ENCODE measurements at places on chromosomes 5 and 9.

DNA sequence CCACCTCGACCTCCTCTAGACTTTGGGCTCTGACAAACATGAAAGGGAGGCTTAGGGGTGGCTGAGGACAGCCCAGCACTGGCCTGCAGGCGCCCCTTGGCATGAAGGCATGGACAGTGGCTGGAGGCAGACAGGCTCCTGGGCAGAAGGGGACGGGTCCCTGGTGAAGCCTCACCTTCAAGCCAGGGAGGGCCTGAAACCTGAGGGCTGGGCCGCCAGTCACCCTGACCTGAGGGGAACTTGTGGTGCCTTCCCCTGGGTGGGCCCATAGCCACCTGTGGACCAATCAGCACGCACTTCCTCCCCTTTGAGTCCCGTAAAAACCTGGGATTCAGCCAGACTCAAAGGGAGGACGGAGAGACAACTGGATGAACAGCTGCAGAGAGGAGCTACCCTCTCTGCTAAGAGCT, 90.4 kb upstream of the PUM3 start:
- no peak for DNase-seq

- DNase-seq: no peak
These were observed 51.4 kb downstream of the ACER2 start for GRCh38 chr9:19460243-19460642.

DNA sequence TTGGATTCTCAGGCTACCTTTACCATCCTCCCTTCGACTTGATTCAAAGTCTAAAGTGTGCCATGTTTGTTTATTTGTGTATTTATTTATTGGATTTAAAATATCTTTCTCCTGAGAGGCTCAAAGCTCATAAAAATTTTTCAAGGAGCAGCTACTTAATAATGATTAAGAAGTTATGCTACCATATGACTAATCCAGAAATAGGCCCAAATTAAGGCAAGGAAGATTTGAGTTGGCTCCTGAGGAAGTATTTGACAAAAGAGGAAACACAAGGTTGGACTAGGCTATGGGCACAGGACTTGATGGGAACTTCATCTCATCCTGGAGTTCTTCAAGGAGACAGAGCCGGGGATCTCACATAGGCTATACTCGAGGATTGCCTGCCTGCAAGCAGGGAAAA, 22.4 kb upstream of the PPP2CA start:
- DNase-seq: peak; percentile 35

DNA sequence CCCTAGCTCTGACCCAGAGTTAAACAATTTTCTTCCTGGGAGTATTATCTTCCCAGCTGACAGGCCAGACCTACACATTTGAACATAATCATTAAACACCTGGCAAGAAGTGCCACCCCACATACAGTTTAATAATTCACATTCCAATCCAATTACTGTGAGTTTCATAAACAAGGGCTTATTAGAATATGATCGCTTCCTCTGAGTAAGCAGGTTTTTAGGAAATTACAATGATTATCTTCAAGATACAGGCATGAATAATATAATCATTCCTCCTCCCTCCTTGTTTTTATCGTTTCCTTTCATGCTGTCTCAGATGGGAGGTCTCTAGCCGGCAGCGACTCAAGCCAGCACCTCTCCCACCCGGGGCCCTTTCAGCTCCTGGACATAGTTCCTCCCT, 15.8 kb upstream of the KIF4B start:
- no peak for DNase-seq

DNA sequence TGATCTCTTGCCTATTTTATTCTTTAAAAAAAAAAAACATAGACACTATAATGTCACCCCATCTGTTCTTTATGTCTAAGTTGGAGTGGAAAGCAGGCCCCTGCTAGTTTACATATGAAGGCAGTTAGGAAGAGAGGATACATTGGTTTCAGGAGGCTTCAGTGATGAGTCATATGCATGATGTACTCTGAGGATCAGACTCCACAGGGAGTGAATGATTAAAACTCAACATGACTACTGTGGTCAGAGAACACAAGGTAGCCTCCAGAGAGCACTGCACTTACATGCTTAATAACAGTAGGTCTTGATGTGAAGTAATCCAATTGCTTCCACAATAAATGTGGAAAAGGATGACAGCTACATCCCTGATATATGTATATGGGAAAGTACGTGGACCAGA, 22.7 kb upstream of the FSTL4 start:
- DNase-seq: peak; percentile 72

DNA sequence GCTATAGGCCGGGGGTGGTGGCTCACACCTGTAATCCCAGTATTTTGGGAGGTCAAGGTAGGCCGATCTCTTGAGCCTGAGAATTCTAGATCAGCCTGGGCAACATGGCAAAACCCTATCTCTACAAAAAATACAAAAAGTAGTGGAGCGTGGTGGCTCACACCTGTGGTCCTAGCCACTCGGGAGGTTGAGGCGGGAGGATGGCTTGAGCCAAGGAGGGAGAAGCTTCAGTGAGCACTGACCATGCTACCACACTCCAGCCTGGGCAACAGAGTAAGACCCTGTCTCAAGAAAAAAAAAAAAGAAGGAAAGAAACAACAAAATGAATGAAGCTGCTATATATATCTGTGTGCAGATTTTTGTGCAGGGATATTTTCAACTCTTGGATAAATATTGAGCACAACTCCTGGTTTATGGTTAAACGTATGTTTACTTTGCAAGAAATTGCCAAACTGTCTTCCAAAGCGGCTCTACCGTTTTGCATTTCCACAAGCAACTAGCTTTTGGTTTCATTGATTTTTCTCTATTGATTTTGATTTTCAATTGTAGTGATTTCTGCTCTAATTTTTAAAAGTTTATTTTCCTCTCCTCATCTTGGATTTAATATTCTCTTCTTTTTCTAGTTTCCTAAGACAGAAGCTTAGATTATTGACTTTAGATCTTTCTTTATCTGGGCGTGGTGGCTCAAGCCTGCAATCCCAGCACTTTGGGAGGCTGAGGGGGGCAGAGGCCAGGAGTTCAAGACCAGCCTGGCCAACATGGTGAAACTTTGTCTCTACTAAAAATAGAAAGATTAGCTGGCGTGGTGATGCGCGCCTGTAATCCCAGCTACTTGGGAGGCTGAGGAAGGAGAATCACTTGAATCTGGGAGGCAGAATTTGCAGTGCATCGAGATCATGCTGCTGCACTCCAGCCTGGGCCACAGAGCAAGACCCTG, 49.2 kb downstream of the SPIN1 start:
- no peak for DNase-seq

- DNase-seq: no peak
These were observed 35.5 kb upstream of the CREBRF start for GRCh38 chr5:173020643-173021042.

- peak; percentile 85 for DNase-seq
These were observed 275.0 kb downstream of the ARHGEF28 start for GRCh38 chr5:73901043-73901442.

DNA sequence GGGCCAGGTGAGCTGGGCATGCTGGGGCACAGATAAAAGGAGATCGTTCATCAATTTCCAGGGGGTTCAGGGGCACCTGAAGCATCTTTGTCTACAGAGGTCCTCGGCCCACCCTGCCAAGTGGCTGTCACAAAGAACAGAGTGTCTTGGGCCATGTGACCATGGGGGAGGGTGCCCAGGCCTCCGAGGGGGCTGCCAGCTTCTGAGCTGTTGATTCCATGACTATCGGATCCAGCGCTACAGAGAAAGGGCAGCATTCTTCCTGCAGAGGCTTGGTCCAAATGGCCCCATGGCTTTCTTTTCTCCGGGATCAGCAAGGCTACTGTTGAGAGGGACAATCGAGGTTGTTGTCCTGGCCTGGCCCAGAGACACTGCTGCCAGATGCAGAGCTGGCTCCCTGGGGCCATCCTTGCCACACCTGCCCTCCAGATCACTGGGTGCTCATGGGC, 289.2 kb downstream of the ZSWIM6 start:
- DNase-seq: no peak

DNA sequence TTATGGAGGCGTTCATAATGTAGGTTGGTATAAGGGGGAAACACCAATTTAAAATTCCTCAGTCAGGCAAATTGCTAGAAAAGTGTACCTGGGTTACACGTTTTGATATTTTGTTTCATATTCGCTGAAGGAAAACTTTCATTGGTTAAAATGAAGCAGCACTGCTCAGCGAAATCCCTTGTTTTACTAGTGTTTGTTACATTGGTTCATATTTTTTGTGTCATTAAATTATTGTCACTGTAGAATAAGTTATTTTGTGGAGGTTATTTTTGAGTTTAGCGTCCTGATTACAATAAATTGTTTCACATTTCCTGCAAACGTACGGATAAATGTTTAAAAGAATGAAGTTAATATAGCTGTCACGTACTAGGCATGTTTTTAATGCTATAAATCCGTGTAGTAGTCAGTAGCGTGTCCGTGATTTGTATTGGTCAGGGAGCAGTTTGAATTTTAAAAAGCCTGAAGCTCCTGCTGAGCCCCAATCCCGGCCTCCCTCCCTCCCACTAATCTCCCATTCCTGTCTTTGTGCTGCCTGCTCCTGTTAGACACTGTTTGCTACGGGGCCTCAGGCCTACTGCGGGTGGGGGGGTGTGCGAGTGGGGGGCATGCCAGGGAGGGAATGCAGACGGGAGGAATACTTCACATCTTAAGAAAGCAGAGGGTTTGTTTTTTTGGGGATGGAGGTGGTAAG, 2.0 kb downstream of the NIPBL start:
- peak; percentile 72 for DNase-seq

- DNase-seq: peak; percentile 33
These were observed 27.3 kb downstream of the NR6A1 start for GRCh38 chr9:124743686-124744348.

DNA sequence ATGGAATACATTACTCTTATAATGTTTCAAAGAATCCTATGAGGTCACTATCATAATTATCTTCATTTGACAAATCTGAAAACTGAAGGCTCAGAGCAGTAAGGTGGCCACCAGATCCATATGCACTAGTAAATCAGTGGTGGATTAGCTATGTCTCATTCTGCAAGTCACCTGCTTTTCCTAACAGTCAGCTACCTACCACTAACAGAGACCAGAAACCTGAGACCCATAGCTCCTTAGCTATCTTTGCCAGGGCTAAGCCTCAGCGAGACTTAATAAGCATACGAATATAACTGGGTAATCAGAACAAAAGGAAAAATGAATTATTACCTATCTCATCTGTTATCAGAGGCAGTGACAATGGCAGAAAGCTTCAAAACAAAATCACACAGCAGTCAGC, 118.7 kb downstream of the AUH start:
- DNase-seq: no peak

GRCh38 chr5:35317586-35317985, 87.3 kb upstream of the PRLR start:
- no peak for DNase-seq

- no peak for DNase-seq
These were observed 148.2 kb upstream of the LRRTM2 start for GRCh38 chr5:139023286-139023685.

GRCh38 chr9:37062336-37062735, 28.3 kb upstream of the PAX5 start:
- no peak for DNase-seq

- DNase-seq: peak; percentile 64
These were observed 187.9 kb downstream of the MAN2A1 start for GRCh38 chr5:109877670-109878045.

DNA sequence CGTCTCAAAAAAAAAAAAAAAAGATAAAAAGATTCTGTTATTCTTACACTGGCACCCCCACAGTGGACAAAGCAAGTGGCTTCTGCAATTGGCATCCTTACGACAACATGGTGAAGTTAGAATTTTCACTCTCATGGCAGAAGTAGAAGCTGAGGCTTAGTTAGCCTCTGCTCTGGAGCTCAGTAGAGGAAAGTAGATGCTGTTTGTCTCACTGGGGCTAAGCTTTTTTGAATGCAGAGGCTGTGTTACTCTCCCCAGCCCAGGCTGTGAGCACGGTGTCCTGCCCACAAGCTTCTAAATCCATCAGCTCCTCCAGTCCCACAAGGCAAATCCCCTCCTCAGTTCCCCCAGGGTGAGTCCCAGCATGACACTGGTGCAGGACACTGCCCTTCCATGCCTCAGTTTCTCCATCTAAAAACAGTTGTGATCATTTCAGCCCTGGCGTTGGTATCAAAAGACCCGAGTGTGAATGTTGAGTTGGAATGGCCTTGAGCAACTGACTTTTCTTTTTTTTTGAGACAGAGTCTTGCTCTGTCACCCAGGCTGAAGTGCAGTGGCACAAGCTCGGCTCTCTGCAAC, 22.6 kb upstream of the PHF19 start:
- DNase-seq: no peak

DNA sequence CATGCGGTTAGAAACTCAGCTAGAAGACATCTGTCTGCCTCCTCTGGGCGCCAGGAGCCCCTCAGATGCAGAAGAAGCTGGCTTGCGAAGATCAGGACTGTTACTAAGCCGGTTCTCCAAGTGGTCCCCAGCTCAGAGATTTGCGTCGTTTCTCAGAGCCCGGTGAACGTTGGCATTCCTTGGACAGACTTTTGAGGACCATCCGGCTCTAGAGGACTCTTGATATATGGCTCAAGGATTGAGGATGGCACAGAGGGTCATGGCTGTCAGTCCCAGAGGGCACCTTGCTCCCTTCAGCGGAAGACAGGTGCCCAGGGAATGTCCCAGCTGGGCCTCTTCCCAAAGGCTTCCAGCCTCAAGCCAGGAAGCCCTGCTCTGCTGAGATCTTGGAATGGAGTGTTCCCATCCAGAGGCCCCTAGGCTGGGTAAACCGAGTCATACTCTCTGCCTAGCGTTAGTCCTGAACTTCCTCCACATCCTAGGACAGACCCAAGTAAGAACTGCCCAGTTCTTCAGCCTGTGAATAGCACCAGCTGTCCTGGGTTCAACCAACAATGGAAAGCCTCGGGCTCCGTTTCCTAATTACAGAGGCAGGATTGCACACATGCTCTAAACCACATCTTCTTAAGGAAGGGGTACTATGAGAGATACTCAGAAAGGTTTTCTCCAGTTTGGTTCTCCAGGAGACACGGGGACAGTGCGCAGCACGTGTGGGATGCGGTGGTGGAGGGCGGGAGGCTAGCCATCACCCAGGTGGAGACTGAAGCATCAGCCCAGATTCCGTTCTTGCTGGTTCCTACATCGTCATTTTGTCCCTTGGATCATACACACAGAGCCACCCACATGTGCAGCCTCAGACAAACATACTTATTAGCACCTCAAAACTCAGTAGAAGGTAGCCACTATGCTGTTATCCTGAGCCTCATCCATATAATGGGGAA, 51.4 kb downstream of the ZNF354C start:
- no peak for DNase-seq

- DNase-seq: no peak
These were observed 82.8 kb upstream of the TAS2R1 start for GRCh38 chr5:9712911-9713310.

- DNase-seq: peak; percentile 90
These were observed 131.9 kb downstream of the UGCG start for GRCh38 chr9:112028242-112029221.

DNA sequence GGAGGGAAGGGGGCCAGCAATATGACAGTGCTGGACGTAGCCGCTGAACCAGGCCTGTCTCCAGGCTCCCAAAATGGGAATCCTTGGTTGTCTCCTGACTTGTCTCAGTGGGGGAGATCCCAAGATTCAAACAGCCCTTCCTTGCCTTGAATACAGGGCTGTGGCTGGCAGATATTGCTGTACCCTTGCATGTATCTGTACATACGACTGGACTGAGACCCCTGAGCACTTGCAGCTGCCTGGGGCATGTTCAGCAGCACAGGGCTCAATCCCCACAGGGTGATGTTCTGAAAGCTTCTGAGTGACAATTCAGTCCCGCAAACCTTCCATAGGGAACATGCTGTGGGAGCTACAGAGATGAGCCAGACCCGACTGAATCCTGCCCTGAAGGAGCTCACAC, 13.3 kb downstream of the OR13J1 start:
- DNase-seq: no peak

Measured in M059J (cell line).